Renal pelvis (tissue), 12 donors: ENCODE measurements at places on chromosomes 7 and 10.

DNA sequence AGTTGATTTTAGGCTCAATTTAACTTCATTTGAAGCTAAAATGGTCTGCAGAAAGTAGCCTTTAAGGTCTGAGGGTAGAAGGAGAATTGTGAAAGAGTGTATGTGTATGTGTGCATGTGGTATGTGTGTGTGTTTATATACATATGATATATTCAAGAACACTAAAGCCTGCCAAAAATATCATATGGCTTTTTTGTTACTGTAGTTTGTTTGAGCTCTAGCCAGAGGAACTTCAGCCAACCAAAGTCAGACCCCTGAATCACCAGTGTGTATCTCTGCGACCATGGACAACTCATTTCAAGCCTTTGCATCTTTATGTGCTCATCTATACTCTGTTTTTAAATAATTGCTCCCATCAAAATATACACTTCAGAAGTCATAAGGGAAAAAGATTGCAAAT is 58.4 kb upstream of the HDAC9 start:
- no peak for DNase-seq

GRCh38 chr7:79923953-79924352 is 210.7 kb upstream of the GNAI1 start:
- DNase-seq: no peak

DNA sequence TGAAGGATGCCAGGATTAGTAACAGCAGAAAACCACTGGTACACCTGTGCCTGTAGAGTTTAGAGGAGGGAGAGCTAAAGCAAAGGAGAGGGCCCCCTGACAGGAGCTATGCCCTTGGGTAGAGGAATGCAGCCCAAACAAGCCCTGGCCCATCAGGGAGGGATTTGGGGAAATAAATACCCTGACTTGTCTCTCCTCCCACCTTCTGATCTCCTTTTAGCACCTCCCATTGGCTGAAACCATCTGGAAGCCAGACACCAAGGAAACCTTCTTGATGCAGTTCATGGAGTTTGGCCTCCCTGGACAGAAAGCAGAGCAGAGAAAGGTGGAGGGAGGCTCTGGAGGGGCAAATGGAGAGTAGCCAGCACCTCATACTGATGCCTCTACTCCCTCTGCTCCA is 45.3 kb downstream of the ADRA2A start:
- no peak for DNase-seq

- no peak for DNase-seq
Observed at GRCh38 chr7:101912716-101913110, 95.3 kb downstream of the CUX1 start.

DNA sequence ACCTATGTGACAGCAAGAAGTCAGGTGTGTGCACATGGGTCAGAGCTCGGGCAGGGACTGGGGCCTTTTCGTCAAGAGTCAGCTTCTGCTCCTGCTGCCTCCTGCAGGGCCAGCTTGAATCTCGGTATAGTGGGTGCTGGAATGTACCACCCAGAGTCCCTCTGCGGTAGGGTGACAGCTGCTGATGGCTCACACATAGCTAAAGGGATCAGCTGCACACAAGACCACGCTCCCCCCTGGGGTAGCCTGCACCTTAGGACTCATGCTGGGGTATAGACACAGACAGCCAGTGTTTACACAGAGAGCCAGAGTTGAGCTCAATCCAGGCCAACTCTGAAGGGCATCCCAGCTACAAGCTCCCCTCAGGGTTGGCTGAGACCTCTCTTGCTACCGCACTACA is 14.0 kb upstream of the COL13A1 start:
- no peak for DNase-seq

- no peak for DNase-seq
Observed at GRCh38 chr7:31066516-31067130, 14.5 kb downstream of the ADCYAP1R1 start.

DNA sequence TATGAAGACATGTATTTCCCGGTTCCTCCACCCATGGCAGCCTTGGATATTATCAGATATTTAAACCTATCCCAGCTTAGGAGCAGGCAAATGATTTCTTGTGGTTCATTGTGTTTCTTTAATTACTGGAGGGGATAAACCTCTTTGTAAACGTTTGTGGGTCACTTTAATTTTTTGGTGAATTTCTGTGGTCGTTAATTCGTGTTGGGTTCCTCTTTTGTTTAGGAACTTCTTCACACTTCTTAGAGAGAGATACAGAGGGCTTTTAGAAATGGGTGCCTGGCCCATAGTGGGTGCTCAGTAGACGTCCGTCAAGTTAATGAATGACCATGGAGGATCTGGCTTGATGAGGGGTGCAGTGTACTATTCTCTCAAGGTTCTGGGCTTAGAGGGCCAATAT is 27.2 kb upstream of the NUB1 start:
- DNase-seq: no peak
